ENCODE measurements at places on chromosomes 6 and 20.

- peak; percentile 61 for DNase-seq
Measured at GRCh38 chr20:58389324-58389967, 417 bp downstream of the VAPB start.

GRCh38 chr6:20740727-20741126, 206.5 kb downstream of the CDKAL1 start:
- DNase-seq, result no peak

- DNase-seq, result no peak
Measured at GRCh38 chr6:73562558-73562957, 41.7 kb upstream of the EEF1A1 start.

DNA sequence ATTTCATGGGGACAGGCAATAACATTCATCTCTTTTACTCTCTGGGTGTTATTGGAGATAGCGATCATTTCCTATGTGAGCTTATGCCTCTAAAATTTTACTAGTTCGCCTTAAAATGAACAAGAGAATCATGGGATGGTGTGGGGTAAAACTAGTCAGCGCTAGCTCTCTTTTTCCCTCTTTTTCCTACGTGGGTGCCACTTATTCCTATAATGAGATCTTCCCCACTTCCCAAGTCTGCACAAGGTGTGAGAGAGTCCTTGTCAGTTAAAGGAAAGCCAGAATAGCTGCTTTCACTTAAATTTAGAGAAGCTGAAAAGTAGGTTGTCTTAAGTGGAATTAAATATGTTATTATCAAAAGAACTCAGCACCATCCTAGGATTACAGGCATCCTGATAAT, 173.2 kb upstream of the BMP5 start:
- no peak for DNase-seq

DNA sequence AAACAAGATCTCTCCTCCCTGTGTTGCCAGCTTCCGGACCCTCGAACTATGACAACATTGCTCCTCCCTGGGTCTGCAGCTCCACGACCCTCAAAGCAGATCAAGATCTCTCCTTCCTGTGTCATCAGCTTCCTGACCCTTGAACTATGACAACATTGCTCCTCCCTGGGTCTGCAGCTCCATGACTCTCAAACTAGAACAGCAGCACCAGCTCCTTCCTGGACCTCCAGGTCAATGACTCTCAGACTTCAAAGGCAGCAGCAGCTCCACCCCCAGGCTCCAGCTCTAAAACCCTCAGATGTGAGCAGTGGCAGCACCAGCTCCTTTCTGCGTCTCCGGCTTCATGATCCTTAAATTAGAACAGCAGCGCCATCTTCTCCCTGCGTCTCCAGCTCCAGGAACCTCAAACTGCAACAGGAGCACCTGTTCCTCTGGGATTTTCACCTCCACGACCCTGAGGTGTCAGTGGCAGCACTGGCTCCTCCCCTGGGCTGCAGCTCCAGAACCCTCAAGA, 341.0 kb upstream of the SULF2 start:
- DNase-seq, result no peak

DNA sequence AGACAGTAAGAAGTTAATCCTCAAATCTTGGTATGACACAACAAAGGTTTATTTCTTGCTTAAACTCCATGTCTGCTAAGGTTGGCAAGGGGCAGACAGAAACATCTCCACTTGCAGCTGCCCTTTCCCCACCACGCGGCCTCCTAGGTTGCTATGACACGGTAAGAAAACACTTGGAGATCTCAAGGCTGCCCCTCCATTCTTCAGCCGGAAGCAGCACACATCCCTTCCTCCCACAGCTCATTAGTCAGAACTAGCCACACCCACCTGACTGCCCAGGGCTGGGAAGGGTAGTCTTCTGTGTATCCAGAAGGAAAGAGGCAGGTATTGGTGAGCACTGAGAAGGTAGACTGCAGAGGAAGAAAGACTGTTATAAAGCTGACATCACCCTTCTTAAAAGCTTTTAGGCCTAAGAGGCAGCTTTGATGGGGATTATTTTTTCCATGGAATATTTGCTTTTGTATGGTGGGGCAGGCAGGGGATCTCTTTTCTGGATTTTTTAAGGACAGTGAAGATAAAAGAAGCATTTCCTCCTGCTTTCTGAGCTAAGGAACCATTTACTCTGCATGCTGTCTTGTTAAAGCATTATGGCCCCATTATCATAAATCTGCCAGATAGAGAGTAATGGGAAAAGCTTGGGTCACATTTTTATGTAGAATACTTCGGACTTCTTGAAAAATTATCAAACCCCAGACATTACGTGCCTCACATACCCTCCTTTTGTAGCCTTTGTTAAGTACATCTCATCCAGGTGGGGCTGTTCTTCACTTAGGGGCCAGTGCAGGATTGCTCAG, 41.6 kb downstream of the MRAP2 start:
- DNase-seq, result no peak

DNA sequence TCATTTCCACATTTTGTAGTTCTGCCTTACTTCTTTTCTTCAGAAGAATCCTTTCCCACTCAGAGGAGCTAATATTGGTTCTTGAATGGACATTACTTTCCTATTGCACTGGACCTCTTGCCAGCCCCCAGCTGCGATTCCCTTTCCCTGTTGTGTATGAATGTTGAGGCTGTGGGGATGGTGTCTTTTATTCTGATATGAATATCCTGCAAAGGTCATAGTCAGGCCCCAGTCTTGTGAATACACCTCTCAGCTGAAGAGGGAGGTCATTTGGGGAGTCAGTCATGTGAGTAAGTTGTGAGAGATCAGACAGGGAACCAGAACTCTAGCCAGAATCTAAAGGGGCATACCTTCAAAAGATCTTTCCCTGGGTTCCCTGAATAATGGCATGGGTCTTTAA, 32.6 kb upstream of the OSTM1 start:
- no peak for DNase-seq

DNA sequence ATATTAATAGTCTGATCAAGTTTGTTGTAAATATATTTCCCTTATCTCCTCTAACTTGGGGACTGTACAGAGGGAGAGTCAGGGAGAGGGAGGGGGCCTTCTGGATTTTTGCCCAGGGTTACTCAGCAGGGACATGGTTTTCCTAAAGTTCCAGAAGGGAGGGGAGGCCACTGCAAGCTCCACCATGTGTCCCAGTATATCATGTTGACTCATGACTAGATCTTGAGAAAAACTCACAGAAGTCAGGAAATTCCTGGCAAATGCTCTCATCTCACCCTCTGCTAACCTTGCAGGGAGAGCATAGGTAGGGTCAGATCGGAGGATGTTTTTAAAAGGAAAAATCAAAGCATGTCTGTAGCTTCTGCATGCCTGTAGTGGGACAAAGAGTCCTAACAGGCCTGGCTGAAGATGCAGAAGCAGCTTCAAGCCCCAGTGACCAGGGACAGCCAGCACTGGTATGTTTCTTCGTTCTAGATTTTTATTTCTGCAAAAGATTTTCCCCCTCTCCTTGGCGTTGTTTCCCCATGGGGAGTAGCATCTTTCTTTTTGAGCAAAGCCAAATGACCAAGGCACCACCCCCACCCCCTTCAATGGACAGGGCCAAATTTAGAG, 272.9 kb upstream of the SUPT3H start:
- DNase-seq, result no peak

DNA sequence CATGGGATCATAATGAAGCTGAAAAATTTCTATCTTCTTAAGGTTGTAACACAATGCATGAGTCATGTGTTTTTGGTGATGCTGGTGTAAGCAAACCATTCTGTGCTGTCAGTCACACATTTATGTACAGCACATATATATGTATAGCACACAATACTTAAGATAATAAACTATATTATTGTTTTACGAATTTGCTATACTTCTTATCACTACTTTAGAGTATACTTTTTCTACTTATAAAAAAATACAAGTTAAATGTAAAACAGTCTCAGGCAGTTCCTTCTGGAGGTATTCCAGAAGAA, 920.1 kb upstream of the FLRT3 start:
- DNase-seq, result no peak

- DNase-seq, result peak; percentile 13
Measured at GRCh38 chr20:50413088-50413500, 97.1 kb upstream of the PTPN1 start.

DNA sequence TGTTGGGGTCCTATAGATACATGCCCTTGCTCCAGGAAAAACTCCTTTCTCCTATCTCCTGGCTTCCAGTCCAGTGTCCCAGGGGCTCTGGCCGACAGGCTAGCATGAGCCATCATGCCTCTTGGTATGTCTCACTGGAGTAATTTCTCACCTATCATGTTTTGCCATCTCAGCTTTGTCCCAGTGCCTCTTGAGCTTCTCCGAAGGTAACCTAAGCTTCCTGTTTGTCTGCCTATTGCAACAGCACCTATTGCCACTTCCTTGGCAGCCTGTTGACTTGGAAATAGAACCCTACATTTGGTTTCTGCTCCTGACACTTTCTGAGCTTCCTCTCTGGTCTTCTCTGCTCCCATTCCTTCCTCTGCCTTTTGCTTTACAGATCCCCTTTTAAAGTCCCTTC, 197.7 kb downstream of the KCNQ5 start:
- DNase-seq, result no peak

DNA sequence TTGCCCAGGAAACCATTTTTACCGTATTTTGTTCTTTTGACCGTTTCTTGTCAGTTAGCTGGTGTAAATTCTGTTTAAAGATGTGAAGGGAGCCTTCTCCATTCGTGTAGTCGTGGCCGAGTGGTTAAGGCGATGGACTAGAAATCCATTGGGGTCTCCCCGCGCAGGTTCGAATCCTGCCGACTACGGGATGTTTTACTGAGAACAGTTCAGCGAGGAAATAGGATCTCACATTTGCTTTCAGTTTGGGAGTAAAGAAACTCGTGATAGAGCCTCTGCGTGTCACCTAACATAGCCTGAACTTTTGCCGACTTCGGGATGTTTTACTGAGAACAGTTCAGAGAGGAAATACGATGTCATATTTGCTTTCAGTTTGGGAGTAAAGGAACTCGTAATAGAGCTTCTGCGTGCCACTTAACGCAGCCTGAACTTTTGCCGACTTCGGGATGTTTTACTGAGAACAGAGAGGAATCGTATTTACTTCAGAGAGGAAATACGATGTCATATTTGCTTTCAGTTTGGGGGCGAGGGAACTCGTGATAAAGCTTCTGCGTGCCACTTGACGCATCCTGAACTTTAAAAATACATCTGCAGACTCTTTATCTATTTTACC, 5.9 kb upstream of the ZNF184 start:
- peak; percentile 91 for DNase-seq

- DNase-seq, result no peak
Measured at GRCh38 chr20:8306937-8307336, 174.9 kb downstream of the PLCB1 start.

- DNase-seq, result no peak
Measured at GRCh38 chr6:45500924-45501816, 123.4 kb upstream of the SUPT3H start.
